Right lung (tissue), 10 donors: ENCODE measurements at places on chromosomes 4 and X. TPM values are rescaled to one million over a fixed set of nuclear protein-coding genes. Genes with fewer than 3 reads are reported as not detected.
A peak's percentile ranks its signal among the peaks of the same experiment; 100 is the strongest.

- DNase-seq, result no peak
Observed at GRCh38 chr4:122861172-122861943, 34.7 kb downstream of the FGF2 start.

- peak; percentile 10 for DNase-seq
Observed at GRCh38 chrX:103063918-103064434, at the start of gene BEX1. Gene BEX1, minus strand, starts transcription at chrX:103064171. Its CDS starts 897 bp downstream, at chrX:103063274.

DNA sequence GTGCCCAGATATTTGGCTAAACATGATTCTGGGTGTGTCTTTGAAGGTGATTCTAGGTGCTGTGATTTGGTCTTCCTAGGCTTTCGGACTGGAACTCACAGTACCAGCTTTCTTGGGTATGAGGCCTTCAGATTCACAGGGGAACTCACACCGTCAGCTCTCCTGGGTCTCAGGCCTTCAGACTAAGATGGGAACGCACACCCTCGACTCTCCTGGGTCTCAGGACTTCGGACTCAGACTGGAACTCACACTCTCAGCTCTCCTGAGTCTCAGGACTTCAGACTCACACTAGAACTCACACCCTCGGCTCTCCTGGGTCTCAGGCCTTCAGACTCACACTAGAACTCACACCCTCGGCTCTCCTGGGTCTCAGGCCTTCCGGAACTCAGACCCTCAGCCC, 137.7 kb downstream of the CRLF2 start:
- no peak for DNase-seq

GRCh38 chr4:89767924-89768323, 69.0 kb downstream of the SNCA start:
- DNase-seq, result no peak

DNA sequence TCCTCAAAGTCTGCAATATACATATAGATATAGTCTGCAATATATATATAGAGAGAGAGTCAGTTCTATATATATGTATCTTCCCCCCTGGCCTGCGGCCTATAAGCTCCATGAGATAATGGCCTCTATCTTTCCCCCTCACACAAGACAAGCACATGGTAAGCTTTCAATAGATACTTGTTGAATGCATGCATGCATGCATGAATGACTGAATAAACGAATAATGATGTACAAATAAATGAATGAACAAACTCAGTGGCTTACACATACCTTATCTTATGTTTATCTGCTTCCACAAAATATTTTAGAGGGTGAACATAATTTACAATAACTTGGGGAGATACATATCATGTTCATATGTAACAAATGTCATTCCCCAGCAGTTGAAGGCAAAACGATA, 6.3 kb upstream of the GPM6A start:
- DNase-seq, result no peak

DNA sequence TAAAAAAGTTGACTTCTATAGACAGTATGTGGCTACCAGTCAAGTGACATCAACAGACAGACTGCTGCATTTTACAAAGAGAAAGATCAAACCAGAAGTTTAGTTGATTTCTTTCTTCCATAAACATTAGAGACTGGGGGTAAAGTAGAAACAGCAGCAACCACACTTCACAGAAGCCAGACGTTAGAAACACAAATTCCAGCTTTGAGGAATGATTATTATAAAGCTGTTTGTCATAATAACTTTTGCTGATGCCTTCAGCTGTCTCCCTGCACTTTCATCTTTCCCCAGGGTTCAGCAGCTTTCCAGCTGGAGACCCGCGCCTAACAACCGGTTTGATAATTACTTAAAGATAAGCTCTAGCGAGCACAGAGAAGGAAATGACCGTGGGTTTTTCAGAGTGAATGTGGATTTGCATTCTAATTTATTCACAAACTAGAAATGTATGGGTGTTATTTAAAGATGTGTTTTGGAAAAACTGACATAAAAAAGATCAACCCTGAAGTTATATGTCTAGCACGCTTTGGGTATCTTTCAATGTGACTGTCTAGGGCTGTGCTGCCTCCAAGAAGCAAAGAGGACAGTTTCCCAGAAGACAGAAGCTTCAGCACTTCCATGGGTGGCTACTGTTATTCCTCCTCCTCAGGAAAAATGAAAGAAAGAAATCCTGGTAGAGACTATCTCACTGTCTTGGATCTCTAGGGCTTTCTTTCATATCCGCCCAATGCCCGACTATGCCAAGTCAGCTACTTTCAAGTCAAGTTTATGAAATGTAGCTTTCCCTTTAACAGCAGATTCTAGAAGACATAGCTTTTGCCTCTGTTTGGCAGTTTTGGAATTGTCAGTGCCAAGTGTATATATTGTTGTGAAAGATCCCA, 15.0 kb upstream of the ENAM start:
- DNase-seq, result peak; percentile 72

DNA sequence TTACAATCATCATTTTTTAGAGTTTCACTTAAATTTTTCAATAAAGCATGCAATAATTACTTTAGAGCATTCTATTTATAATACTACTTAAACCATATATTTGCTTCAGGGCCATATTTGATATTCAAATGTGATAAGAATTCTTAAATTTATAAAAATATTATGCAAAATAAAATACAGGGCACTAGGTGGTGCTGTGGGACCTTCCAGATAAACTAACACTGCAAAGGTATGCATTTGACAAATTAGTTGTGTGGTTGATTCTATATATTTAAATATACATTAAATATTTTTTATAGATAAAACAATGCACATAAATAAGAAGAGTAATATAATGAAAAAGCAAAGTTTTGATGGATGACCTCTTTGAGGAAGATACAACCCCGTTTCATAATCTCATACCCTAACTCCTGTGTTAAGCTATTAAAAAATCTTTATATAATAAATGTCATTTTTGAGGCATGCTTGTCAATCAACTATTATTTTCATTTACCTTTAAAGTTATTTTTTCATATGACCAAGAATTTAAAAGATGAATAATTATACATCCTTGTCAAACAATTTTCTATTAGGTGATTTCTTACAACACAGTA, 128.4 kb downstream of the REELD1 start:
- no peak for DNase-seq

- peak; percentile 4 for DNase-seq
Observed at GRCh38 chr4:145042601-145043285, 55.3 kb downstream of the ANAPC10 start.

The RHOXF1 gene
- 1.1 TPM for polyA plus RNA-seq

The HSPA4L gene
- 6.6 TPM for polyA plus RNA-seq

The CT55 gene
- 0.33 TPM for polyA plus RNA-seq

The CFAP47 gene
- 4.8 TPM for polyA plus RNA-seq
